ENCODE measurements at places on chromosomes 4 and X.

DNA sequence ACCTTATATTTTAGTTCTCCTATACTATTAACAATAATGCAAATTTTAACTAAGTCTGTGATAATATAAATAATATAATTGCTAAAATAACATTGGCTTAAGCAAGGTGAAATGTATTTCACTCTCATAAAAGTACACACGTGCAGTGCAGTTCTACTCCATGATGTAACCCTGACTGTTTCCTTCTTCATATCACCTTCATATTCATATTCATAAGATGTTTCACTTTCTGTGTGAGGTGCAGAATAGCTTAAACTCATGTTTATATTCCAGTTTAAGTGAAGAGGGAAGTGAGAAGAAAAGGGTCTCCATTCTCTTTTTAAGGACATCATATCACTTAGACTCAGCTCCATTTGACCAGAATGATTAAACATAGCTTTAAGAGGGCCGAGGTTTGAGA is 1810.0 kb upstream of the PCDH10 start:
- DNase-seq: no peak

DNA sequence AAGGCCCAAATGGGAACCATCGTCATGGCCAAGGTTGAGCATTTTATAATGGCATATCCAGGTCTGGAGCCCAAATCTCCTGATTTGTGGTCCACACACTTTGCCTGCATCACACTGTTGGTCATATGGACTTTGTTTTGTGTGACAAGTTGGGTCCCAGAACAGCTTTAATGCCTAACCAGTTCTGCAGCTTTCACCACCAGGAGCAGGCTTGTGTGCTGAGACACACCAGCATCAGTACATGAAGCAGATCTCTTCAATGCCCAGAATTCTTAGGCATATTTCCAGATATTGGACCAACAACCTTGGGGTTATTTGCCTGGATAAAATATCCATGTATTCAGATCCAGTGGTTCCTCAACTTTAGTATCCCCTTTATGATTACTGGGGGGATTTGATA is 371.3 kb downstream of the FBXW7 start:
- DNase-seq: no peak

- DNase-seq: no peak
Observed at GRCh38 chr4:101032541-101032940, 314.8 kb downstream of the PPP3CA start.

DNA sequence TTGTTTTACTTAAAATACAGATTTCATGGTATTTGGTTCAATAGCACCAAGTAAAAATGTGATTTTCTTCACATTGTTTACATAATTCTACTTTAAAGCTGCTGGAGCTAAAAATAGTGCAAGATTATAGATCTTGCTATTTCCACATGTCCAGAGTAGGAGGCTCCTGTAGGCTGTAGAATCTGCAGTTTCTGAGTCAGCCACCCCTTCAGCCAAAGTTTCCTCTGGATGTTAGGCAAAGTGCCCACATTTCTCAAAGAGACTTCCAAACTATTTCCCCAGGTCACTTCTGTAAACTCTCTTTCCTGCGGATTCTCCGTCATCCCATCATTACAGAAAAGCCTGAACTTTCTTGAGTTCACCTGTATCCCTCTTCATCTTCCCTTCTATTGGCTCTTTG is 342.5 kb upstream of the FSTL5 start:
- no peak for DNase-seq

- no peak for DNase-seq
Observed at GRCh38 chr4:45082101-45082500, 355.7 kb upstream of the GNPDA2 start.

DNA sequence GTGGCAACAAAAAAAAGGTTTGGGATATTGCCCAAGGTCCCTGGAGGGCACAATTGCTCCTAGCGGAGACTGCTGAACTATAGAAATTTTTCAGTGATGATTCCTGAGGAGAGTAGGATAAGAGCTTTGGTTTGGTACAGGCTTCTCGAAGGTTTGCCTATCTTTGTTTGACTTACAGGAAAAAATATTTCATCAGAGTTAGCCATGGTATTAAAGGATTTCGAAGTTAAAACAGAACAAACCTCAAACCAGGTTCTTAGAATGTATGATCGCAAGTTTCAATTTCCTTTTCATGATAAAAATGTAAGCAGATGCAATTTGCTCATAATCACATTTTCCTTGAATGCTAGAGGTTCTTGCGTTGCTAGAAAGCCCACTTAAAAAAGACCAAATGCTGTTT is 1.7 kb downstream of the EGFL6 start:
- DNase-seq: no peak

- no peak for DNase-seq
Observed at GRCh38 chr4:102675141-102675540, 85.6 kb downstream of the MANBA start.

DNA sequence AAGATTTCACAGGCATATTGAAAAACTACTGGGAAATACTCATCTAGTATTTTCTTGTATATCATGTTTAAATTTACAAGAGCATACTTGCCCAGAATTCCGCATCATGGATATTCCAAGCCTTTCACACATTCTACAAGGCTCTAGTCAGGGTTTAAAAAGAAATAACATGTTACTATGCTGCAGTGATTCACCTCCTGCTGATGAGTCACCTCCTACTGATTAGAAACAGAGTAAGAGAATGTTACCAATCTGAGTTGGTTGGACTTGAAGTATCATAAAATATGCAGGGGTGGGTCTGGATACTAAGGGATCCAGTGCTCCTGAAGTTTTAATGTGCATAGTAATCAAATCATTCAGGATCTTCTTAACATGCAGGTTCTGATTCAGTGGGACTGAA is 192.0 kb upstream of the ANK2 start:
- no peak for DNase-seq

DNA sequence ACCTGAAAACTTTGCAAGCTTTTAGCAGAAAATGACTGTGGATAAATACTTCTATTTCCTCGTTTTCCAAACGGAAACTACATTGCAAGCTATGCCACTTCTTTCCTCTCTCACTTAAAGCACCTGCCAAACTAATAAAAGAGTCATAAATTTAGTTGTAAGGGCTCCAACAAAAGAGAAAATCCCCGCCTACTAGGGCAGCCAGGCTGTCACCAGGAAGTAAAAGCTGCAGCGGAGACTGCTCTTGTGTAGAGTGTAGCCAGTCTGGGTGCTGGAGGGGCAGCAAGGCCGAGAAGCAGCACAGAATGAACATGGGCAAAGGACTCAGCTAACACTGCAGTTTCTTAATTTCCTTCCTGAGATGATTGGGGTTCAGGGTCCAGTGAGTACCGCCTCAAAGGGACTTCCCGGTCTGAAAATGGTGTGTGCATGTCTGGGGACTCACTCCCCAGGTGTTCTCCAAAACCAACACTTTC is 89.3 kb upstream of the MAML3 start:
- DNase-seq: peak; percentile 88

- DNase-seq: no peak
Observed at GRCh38 chr4:159598602-159599001, 495.7 kb downstream of the RAPGEF2 start.

DNA sequence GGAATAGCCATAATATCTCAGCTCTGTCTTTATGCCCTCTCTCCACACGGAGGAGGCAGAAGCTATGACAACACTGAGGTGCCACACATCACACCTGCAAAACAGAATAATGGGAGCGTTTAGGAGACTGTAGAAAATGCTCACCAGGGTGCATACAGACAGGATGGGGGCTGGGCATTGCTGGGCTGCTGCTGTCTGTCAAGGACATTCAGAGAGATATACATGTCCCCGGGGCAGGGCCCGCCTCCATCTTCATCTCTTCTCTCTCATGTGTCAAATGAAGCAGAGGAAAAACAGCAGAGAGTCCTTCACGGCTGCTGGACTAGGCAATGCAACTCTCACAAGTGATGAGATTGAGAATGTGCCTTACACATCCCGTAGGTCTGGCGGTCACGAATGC is 65.3 kb upstream of the DHRSX start:
- DNase-seq: no peak

DNA sequence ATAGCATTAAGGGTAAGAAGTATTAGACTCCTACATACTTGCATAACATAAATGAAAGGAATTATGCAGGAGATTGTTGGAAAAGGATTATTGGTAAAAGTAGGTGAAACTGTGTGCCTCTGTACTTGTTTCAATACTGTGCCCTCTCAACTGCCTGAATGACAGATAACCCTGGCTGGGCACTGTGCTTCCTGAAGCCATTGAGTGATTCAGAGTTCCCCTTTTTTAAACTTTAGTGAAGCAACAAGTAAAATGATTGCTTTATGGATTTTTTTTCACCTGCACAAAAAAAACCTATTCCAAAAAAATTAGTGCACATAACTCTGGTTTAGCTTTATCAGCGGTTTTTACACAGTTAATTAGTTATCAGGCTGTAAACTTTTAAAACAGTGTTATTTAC is 204.8 kb downstream of the TRAM1L1 start:
- DNase-seq: no peak

GRCh38 chrX:51608126-51608525 is 10.6 kb downstream of the CENPVL3 start:
- DNase-seq: no peak

GRCh38 chrX:13265549-13266132 is 54.2 kb downstream of the ATXN3L start:
- DNase-seq: no peak

DNA sequence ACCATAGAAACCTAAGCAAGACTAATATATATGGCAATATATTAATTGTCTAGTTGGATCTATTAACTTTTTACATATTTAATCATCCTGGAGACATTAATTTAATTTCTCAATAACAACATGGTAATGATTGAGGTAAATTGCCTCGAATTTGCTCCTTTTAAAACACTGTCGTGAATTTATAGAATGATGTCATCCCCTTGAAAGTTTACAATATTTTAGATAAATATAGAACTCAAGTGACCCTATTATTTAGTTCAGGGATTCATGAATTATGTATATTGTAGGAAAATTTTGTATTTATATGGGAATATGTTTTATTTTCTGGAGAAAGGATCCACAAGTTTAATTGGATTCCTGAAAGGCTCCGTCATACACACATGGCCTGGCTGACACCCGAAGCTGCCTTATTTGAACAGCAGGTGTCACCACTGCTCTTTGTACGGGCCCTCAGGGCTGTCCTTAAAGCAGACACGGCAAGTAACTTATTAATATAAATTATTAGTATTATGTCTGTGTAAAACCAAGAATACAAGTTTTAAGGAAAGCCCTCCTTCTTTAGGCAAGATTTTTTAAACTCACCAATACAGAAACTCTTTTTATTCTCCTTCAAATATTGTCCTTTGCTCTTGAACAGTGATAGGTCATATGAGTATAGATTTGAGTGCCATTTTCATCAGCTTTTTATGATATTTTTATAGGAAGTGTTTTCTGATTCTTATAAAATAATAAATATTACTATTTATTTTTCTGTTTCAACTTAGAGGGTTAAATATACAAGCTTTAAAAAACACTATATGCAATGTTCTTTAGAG is 1.9 kb upstream of the PLRG1 start:
- DNase-seq: peak; percentile 26

GRCh38 chr4:141388481-141388880 is 167.8 kb downstream of the ZNF330 start:
- no peak for DNase-seq

- no peak for DNase-seq
Observed at GRCh38 chr4:151472711-151473110, 63.7 kb downstream of the FHIP1A start.

DNA sequence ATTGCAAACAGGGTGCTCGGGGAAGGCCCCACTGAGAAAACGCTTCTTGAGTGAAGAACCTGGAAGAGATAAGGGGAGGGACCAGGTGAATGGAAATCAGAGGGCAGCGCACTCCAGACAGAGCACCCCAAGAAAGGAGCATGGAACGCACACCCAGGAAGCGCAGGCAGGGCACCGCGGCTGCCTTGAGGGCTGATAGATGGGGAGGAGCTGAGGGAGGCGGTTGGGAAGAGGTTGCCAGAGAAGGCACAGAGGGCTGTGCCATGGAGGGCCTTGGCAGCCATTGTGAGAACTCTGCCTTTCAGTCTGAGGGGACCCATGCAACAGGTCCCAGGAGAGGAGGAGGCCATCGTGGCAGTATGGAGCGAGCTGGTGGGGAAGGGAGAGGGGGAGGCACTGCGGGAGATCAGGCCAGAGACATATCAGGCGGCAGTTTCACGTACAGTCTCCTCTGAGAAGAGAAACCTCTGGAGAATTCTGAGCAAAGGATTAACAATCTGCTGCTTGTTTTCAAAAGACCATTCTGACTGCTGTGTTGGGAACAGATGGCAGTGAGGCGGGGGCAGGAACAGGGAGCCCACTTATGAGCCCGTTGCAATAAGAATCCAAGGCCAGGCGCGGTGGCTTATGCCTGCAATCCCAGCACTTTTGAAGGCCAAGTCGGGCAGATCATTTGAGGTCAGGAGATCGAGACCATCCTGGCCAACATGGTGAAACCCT is 83.7 kb downstream of the PCYT1B start:
- no peak for DNase-seq

GRCh38 chr4:95319169-95319568 is 229.6 kb downstream of the UNC5C start:
- DNase-seq: no peak

DNA sequence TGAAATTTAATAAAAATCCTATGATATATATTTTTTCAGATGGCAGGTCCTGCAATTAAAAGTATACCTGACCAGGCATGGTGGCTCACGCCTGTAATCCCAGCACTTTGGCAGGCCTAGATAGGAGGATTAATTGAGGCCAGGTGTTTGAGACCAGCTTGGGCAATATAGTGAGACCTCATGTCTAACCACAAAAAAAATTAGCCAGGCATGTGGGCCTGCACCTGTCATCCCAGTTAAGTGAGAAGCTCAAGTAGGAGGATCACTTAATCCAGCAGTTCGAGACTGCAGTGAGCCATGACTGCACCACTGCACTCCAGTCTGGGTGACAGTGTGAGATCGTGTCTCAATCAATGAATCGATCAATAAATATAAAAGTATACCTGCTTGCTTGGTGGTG is 2.5 kb downstream of the OCIAD2 start:
- DNase-seq: no peak

DNA sequence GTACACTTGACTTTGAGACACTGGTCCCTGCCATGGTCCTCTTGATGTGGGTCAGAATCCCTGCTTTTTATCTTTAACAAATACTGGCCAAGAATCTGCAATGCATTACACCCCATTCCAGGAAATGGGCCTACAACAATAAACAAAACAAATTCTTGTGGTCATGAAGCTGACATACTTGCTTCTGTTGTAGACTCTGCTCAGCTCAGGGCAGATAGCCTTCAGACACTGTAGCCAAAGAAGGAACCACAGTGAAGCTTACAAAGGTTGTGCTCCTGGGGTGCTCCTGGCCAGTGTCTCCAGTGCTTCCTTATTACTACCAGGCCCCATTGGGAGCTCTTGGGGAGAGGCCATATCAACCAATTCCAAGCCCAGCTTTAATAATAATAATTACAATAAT is 21.8 kb downstream of the KIAA1210 start:
- no peak for DNase-seq

- DNase-seq: no peak
Observed at GRCh38 chr4:166622425-166622977, 611.8 kb downstream of the SPOCK3 start.

- DNase-seq: no peak
Observed at GRCh38 chr4:182978152-182978827, 61.1 kb upstream of the DCTD start.

GRCh38 chr4:40908297-40908696 is 158.5 kb downstream of the NSUN7 start:
- DNase-seq: no peak

GRCh38 chr4:48197643-48198237 is 63.7 kb upstream of the TXK start:
- DNase-seq: no peak

GRCh38 chr4:184384056-184384809 is 90.1 kb downstream of the IRF2 start:
- DNase-seq: no peak

All from NCI-H2029 treated with DMSO at 0.1 percent for 48 hours (cell line).